ENCODE measurements at places on chromosomes 2 and 18. TPM values are rescaled to one million over a fixed set of nuclear protein-coding genes. Genes with fewer than 3 reads are reported as not detected.

GRCh38 chr2:160650196-160651118, 156.8 kb upstream of the RBMS1 start:
- no peak for DNase-seq

- DNase-seq, result no peak
These were observed 163.6 kb downstream of the C1D start for GRCh38 chr2:67899187-67899586.

DNA sequence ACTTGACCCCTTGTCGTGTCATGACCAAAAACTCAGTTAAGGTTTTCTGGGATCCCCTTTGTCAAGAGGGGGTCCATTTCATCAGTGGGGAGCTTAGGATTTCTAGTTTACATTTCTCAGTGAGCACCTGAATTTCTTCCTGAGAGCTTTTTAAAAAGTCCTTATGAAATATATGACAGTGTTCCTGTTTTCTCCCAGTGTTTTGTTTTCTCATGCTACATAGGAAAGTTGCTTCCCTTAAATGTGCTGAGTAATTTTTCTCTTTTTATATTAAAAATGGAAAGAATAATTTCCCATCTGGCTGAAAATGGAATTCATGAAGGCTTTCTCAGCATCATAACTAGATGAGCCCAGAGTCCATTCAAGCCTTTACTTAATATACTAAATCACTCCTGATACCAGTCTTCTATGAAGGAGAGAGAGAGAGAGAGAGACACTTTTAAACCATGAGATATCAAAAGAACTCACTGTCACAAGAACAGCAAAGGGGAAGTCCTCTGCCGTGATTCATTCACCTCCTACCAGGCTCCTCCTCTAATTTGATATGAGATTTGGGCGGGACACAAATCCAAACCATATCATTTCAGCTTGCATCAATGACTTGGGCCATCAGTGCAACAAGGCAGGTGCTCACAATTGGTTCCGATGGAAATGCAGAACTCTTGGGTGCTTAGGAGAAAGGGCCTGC, 61.1 kb downstream of the XRCC5 start:
- DNase-seq, result no peak

DNA sequence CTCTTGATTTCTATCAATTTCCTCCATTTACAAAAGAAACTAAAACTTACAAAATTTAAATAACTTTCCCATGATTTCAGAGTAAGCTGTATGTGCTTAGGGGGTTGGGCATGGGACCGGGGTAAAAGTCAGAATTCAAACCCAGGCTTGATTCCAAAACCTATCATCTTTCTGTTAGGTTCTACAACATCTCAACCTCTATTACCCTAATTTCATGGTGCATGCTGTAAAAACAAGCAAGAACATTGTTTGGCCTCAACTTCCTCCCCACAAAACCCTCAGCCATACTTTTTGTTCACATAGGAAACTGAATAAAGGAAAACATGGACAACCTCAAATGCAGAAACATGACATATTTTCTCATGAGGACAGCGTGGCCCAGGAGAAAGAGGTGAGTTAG, 59.3 kb downstream of the RDH14 start:
- no peak for DNase-seq

GRCh38 chr2:206201075-206201848, 41.6 kb downstream of the EEF1B2 start:
- DNase-seq, result no peak

- no peak for DNase-seq
These were observed 106.4 kb upstream of the UGP2 start for GRCh38 chr2:63735263-63735662.

DNA sequence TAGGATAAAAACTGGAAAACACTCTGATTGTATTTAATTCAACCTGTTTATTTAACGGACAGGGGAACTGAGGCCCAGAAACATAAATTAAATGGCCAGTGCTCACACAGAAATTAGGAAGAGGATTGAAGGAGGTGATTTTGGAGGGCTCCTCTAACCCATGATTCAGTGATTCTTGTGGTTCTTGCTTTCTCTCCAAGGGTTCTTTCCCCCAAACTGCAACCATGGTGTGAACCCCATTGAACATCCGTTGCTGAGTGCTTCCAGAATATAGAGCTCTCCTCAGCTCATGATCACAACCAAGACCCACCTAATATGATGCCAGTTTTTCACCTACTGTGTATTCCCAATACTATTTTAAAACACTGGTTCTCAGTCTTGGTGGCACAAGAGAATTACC, 41.4 kb downstream of the BMP10 start:
- no peak for DNase-seq

DNA sequence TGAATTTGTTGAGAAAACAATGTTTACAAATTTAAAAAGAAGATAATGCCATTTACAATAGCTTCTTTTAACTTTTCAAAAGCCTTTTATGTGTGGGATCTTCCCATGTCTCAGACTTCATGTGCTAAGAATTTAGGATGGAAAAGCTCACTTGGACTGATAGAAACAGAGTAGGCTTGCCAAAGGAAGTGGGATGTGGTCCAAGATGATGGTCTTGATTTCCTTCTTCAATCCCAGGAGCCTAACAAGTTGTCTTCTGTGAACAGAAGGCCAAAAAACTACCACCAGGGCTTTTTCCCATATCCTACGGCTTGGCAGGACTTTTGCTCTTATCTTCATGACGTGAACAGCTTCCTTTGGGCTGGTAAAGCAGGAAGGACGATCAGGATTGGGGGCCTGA, 9.5 kb downstream of the CXCR4 start:
- no peak for DNase-seq

GRCh38 chr2:84449055-84449454, 10.0 kb downstream of the SUCLG1 start:
- DNase-seq, result no peak

GRCh38 chr18:23847321-23847986, 158.2 kb downstream of the LAMA3 start:
- DNase-seq, result no peak

GRCh38 chr2:224922142-224922727, 120.0 kb downstream of the DOCK10 start:
- no peak for DNase-seq

DNA sequence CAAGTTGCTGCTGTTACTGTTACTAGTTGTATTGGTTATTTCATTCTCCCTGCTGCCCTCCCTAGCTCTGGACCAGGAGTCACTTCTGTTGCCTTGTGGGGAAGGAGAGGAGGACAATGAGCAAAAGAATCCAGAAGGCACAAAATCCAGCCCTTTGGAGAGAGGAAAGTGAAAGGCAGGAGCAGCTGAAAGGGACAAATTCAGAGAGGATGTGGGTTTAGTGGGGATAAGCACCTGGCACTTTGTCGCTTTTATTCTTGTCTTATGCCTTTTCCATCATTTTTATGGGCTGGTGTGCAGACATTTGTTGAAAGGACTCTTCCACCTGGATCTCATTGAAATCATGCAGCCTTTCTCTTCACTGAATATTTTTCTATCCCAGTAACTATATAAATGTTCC, 24.3 kb upstream of the LTBP1 start:
- DNase-seq, result no peak

DNA sequence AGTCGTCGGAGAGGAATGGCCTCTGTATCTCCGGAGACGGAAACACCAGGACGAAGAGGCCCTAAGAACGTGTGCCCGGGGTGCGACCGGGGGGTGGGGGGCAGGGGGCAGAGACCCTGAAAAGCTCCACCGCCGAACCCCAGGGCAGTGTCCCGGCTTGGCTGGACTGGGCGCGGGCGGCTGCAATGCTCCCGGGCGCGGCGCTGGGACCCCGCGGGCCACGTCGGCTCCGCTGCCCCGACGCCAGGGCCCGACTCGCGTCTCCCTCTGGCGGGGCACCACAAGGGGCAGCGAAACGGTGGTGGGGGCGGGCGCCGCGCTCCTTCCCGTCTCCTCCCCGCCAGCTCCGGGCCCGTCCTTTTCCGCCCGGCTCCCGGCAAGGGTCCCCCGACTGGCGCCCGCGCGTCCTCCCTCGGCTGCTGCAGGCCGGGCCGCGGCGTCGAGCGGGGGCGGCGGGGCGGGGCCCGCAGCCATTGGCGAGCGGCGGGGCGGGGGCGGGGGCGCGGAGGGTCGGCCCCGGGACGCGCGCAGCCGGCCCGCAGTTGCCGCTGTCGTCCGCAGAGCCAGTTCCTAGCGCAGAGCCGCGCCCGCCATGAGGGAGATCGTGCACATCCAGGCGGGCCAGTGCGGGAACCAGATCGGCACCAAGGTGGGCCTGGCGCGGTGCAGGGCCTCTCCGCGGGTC, at the start of gene TUBB6:
Gene TUBB6, plus strand, starts transcription at position 541 of the 685 bp plus-strand sequence. Its CDS starts 52 bp downstream, at position 593.
- DNase-seq, result peak; percentile 76

GRCh38 chr2:165872101-165872791, 78.2 kb upstream of the GALNT3 start:
- DNase-seq, result no peak

DNA sequence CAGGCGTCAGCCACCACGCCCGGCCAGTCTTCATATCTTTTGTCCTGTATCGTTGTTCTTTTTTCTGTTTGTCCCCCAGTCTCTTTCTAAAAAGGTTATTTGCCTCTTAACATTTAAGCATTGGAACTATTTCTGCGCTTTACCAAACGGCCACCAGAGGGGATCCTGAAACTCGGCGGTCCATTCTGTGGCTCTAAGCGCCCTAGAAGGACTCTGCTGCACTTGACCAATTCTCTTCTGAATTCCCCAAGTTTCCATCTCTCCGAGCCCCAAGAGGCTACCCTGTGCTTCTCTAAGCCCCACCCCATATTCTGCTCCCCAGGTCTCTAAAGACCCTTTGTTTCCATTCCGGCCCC, 33.1 kb upstream of the REG3G start:
- DNase-seq, result no peak

DNA sequence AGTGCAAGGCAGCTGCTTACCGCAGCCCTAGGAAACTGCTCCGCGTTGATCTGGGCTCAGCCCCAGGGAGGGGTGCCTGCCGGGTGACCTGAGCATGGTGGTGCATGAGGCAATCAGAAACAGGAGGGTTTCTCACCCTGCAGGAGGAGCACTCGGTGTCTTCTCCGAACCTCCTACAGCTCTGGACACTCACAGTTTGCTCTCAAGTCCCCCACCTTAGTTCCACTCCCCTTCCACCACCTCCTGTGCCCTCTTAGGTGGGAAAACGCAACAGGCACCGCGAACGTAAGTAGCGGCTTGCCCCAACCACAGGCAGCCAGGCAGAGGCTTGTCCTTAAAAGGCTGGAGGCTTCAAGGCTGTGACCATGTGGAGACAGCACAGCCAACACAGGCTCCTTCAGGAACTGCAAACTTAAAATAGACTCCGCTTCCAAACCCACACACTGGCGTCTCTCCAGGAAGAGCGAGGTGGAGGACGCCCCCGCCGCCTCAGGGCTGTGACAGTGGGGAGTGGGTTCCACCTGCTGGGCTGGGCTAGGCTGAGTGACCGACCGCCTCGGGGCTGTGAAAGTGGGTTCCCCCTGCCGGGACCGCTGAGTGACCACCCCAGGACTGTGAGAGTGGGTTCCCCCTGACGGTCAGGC, 71.6 kb downstream of the NDUFA10 start:
- no peak for DNase-seq

DNA sequence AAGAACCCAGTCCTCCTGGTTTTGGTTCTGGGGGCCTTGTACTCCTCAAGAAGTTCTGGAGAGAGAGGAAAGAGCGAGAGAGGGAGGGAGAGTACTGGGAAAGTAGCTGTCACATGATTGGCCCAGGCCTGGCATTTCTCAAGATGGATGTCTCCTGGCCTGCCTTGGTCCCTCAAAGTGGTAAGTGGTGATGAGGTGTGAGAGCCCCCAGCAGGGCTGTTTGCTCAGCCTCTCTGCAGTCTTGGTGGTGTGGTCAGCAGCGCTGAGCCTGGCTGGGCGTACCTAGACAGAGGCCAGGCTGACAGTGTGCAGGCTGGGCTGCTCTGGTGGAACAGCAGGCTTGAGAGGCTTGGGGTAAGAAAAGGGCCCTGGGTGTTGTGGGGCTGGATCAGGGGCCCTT, 2.5 kb downstream of the SPEG start:
- no peak for DNase-seq

DNA sequence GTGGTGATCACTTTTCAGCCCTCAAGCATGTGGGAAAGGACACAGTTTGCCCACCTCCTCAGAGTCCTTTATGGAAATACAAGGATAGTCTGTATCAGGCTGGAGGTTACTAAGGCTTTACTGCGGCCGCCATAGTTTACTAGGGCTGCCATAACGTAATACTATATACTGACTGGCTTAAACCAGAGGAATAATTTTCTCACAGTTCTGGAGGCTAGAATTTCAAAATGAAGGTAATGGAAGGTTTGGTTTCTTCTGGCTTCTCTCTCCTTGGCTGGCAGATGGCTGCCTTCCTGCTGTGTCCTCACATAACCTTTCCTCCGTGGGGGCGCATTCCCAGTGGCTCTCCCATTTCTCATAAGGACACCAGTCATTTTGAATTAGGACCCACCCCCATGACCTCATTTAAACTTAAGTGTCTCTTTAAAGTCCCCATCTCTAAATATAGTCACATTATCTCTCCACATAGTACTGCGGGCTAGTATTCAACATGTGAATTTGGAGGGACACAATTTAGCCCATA, 12.5 kb upstream of the ATIC start:
- no peak for DNase-seq

DNA sequence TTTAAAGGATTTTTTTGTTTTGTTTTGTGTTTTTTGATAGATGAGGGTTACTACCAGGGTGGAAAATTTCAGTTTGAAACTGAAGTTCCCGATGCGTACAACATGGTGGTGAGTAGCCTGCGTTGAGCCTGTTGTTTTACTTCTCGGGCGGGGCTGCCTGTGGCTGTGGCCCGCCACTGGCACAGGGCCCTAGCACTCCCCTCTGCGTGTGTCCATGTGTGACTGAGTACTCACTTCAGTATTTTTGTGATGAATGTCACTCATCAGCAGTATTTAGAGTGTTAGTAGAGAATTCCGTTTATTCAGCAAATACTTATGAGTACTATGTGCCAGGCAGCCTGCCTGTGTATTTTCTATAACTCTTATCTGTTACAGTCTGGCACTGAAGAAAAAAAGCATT, 44.3 kb upstream of the SCLY start:
- no peak for DNase-seq

- DNase-seq, result no peak
These were observed 109.9 kb downstream of the PDE1A start for GRCh38 chr2:182316950-182317349.

DNA sequence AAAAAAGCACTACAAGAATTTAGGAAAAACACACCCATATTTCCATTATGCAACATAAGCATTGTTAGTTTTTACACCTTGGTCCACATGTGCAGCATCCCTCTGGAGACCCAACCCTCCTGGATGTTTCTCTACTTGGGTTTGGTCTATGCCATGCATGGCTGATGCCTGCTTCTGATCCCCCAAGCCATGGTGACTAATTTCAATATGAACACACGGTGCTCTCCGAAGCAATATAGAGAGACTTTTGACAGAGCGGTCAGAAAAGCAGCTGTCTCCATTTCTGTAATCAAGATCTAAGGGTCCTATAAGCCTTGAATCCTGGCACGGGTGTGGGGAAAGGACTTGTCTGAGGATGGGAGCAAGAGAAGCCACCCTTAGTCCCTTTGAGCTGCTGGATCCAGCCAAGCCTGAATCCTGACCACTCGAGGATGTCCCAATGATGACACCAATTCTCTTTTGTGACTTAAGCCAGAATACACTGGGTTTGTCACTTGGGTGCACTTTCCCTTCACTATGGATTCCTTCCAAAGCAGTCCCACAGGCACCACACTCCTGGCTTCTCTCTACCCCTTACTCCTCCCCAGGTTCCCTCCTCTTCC, 91.5 kb downstream of the ACTR2 start:
- DNase-seq, result no peak

- DNase-seq, result no peak
These were observed 34.8 kb upstream of the KLHL29 start for GRCh38 chr2:23350041-23350791.

Gene CACNB4
- total RNA-seq, result 6.8 TPM

Gene AQP12B
- total RNA-seq, result not detected

Gene CRYBA2
- not detected for total RNA-seq

Gene HS6ST1
- total RNA-seq, result 30.8 TPM

Gene SCYGR2
- not detected for total RNA-seq

Gene GKN1
- total RNA-seq, result not detected
